ENCODE measurements at places on chromosomes 16 and 17.

DNA sequence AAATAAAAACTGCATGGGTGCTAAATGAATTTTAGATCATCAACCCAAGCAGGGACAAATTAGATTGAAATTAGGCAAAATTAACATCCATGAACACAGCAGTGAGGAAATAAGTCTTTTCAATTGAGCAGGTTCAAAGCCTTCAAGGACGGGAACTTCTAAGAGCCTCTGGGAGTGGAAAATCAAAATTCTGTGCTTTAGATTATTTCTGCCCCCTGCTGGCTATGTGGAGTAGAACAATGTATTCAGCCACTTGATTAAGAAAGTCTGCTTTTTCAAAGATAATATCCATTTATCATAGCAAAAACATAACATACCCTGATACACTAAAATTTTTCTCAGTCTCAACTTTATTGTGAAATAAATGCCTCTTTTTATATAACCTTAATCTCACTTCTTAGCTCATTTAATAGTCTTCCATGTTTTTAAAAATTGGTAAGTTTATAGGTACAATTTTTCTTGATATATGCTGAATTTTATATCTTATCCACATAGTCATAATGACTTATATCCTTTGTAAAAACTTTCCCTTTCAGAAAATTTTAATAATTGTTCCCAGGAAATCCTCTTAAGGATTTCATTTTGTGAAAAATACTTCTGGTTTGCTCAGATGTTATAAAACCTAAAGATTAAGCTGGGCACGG is 28.1 kb upstream of the NOL11 start:
- no peak for DNase-seq

DNA sequence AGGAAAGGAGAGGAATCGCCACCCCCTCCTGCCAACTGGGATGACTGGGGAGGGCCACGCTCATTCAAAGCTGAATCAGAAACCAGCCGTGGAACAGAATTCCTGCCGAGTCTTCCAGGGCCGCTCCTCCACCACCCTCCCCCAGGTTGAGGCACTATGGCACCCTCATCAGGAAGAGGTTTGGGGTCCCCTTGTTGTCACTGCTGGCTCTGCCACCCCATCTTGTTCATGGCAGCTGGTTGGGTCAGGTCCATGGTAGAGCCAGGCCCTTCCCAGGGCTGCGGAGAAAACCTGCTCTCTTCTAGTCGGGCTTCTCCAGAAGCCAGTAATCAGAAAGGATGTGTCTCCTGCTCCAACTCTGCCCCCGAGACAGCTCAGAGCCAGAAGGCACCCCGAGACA is 41.8 kb downstream of the KCNJ12 start:
- DNase-seq = no peak

DNA sequence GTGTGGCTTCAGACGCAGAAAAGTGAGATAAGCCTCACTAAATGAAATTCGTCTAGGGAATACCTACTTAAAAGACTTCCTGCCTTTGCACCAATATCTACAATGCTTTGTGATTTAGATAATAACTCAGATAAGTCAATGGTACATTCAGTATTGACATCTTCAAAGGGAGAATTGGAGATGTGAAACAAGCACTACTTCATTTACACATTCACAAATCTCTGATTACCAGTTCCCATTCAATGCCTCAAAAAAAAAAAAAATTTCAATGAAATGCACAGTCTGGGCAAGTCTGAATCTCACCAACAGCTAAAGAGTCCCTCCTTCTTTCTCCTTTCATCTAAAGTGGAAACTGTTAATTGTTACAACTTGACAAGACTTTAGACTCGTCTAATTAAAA is 3.7 kb downstream of the PHF12 start:
- DNase-seq = no peak

DNA sequence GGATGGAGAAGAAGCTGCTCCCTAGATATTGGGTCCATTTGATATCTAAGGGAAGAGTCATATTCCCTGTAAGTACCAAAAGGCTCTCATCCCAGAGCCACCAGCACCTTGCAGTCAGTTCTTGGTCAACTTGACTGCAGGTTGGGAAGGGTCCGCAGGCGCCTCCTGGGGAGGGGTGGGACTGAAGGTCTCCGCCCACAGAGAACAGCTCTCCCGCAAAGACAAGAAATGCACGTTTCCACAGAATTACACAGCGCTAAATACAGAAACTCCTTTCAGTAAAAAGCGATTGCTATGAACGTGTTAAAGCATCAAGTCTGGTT is 864 bp upstream of the CTCF start:
- DNase-seq = no peak

DNA sequence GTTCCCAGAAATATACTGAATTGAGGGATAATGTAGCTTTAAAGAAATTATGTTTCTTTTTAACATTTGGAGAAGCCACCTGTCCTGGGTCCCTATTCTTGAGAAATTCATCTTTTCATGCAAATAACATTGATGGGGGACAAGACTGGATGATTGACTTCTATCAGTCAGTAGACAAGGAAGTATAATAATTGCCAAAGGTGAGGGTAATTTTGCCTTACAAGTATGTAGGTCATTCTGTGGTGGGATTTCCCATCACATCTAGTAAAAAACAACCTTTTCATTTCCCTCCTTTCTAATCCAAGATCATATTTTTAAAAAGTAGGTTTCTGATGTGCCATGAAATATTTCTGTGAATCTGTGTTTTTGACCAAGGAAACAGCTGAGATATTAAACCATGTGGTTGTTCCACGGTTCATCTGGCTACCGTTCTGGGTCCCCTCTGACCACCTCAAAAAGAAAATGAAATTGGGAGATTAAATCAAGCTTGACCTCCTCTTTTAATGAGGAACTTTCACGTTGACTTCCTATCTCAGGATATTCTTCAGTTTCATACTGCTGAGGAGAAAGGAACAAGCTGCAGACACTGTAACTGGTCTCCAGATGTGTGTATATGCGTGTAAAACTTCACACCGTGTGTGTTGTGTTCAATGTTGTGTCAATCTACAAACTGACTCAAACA is 138.6 kb downstream of the MAP2K6 start:
- no peak for DNase-seq

GRCh38 chr17:73941919-73942530 is 261.5 kb upstream of the RPL38 start:
- no peak for DNase-seq

- no peak for DNase-seq
These were observed 117.3 kb upstream of the RCVRN start for GRCh38 chr17:10022416-10022815.

DNA sequence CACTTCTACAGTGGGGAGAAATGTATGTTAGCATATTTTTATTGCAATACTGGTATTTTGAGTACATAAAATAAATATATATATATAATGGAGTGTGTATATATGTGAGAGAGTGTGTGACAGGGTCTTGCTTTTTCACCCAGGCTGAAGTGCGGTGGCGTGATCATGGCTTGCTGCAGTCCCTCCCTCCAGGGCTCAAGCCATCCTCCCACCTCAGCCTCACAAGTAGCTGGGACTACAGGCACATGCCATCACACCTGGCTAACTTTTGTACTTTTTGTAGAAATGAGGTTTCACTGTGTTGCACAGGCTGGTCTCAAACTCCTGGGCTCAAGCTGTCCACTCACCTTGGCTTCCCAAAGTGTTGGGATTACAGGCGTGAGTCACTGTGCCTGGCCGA is 4.1 kb downstream of the CYLD start:
- DNase-seq = no peak

- no peak for DNase-seq
These were observed 10.8 kb upstream of the DOK4 start for GRCh38 chr16:57497121-57497520.

Data from stimulated activated CD8-positive, alpha-beta memory T cell treated with anti-CD3 and anti-CD28 coated beads, Interleukin-4, amount 100 ng/mL, for 1 hour (primary cell).